ENCODE measurements at places on chromosomes 6 and 20. TPM values are rescaled to one million over a fixed set of nuclear protein-coding genes. Genes with fewer than 3 reads are reported as not detected.

DNA sequence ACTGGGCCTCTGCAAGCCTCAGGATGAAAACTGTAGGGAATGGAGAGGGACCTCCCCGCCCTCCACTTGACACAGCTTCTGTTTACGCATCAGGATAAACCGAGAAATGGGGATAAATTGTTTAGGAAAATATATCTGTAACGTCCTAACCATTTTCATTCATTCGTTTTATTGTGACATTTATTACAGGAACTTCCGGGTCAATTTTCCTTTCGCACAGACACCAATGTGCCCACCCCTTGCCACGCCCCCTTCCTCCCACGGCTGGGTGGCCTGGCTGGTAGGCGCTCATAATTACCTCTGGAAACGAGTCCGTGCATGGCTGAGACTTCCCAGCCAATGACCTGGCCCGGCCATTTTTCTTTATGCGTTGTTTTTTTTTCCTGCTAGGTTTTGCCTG lies 96.1 kb downstream of the BMP7 start:
- no peak overlapping the region for H3K27ac ChIP-seq
- DNase-seq = no peak
- no peaks in the 10 kb centered on the region for H3K4me1 ChIP-seq
- no peaks in the 10 kb centered on the region for H3K27me3 ChIP-seq
- no peaks in the 10 kb centered on the region for H3K36me3 ChIP-seq
- no peak overlapping the region for H3K4me3 ChIP-seq

DNA sequence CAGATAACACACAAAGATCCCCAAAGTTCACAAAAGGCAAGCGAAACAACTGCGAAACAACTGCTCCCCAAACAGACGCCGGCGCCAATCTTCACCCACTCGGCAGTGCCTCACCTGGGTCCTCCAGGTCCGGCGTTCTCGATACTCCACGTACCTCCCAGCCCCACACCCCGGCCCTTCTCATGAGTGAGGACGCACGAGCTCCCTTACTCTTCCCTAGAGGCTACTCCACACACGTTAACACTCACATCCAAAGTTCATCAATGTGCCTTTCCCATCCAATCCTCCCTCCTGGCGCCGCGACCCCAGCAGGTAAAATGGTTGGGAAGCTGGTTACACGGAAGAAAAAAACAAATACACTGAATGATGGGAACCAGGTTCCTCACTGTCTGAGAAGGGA lies 77.0 kb downstream of the TAF4 start:
- no peak for DNase-seq
- H3K4me3 ChIP-seq = no peak overlapping the region
- H3K4me1 ChIP-seq = no peaks in the 10 kb centered on the region
- H3K27ac ChIP-seq = no peak overlapping the region
- peaks cover 34% of the 10 kb centered on the region for H3K36me3 ChIP-seq

- H3K27me3 ChIP-seq = no peaks in the 10 kb centered on the region
- H3K4me1 ChIP-seq = no peaks in the 10 kb centered on the region
- DNase-seq = peak; percentile 92
- H3K27ac ChIP-seq = no peak overlapping the region
- H3K36me3 ChIP-seq = no peaks in the 10 kb centered on the region
- H3K4me3 ChIP-seq = no peak overlapping the region
Measured at GRCh38 chr20:50987493-50988210, 29.0 kb downstream of the MOCS3 start.

DNA sequence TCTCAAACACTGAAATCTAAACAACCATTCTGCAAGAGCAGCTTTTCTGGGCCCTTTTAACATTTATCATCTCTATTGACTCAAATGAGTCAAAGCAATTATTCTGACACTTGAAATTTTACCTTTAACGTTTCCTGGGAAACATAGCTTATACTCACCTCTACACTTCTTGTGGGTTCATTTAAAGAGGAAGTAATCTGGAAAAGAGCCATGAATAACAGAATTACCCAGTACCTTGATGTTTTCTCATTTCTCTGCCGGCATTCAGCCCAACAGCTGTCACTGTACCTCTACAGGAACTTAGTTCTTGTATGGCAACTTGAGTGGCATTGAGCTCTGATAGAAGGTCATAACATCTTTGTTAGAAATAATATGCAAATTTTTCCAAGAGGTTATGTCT lies 272.2 kb downstream of the KCNQ5 start:
- H3K4me1 ChIP-seq = no peaks in the 10 kb centered on the region
- no peaks in the 10 kb centered on the region for H3K36me3 ChIP-seq
- H3K4me3 ChIP-seq = no peak overlapping the region
- H3K27ac ChIP-seq = no peak overlapping the region

DNA sequence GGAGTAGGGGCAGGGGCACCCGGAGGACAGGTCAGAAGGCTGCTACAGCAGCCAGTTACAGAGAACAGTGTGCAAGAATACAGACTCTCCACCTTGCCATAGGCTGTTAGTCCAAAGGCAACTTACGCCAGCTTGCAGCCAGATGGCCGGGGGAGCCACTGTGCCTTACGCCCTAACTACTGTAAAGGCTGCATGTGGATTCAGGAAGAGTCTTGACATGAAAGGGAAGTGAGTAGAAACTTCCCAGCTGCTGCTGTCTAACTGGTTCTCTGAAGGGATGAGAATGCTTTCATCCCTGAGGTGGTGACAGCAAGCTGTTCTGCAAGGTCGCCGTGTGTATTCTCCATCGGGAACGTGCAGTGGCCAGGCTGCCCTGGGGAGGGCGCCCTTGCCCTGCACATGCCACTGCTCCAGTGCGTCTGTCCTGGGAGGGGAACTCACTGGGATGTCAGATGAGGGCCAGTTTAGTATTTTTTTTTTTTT lies 46.1 kb downstream of the LYRM4 start:
- no peak overlapping the region for H3K4me3 ChIP-seq
- no peak overlapping the region for H3K27ac ChIP-seq
- no peaks in the 10 kb centered on the region for H3K27me3 ChIP-seq
- peak; percentile 87 for DNase-seq
- no peaks in the 10 kb centered on the region for H3K36me3 ChIP-seq

DNA sequence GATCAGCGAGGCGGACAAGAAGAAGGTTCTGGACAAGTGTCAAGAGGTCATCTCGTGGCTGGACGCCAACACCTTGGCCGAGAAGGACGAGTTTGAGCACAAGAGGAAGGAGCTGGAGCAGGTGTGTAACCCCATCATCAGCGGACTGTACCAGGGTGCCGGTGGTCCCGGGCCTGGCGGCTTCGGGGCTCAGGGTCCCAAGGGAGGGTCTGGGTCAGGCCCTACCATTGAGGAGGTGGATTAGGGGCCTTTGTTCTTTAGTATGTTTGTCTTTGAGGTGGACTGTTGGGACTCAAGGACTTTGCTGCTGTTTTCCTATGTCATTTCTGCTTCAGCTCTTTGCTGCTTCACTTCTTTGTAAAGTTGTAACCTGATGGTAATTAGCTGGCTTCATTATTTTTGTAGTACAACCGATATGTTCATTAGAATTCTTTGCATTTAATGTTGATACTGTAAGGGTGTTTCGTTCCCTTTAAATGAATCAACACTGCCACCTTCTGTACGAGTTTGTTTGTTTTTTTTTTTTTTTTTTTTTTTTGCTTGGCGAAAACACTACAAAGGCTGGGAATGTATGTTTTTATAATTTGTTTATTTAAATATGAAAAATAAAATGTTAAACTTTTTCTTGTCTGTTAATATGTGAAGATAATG lies 2.2 kb downstream of the HSPA1B start:
- no peak for DNase-seq
- H3K4me1 ChIP-seq = peaks cover 5% of the 10 kb centered on the region
- peak overlapping the region; percentile 89 for H3K27ac ChIP-seq
- H3K36me3 ChIP-seq = no peaks in the 10 kb centered on the region
- H3K27me3 ChIP-seq = no peaks in the 10 kb centered on the region

DNA sequence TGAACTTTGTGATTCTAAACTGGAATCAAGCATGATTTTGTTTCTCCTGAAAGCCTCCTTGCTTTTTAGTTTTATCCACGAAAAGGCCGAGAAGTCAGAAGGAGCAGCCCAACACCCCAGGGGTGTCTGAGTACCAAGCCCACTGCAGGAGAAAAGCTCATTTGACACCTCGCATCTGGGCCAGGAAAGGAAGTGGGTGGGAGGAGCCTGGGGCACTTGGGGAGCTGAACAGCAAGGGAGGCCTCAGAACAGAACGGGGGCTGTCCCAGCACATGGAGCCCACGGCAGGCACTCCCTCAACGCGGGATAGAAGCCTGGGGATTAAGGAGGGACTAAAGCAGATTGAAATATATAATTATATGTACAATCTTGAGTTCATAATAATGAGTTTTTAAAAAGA lies 6.6 kb downstream of the KIF25 start:
- H3K4me1 ChIP-seq = no peaks in the 10 kb centered on the region
- H3K27ac ChIP-seq = no peak overlapping the region
- DNase-seq = no peak
- H3K36me3 ChIP-seq = no peaks in the 10 kb centered on the region
- no peak overlapping the region for H3K4me3 ChIP-seq

GRCh38 chr6:12078014-12078413 lies 65.9 kb downstream of the HIVEP1 start:
- DNase-seq = no peak
- no peak overlapping the region for H3K4me3 ChIP-seq
- no peaks in the 10 kb centered on the region for H3K27me3 ChIP-seq
- no peaks in the 10 kb centered on the region for H3K4me1 ChIP-seq

Gene NKAIN2
- total RNA-seq = 1.8 TPM
